MCF 10A (cell line): ENCODE measurements at places on chromosomes 2 and 18. TPM values are rescaled to one million over a fixed set of nuclear protein-coding genes. Genes with fewer than 3 reads are reported as not detected.

SEMA4F gene
- total RNA-seq = 5.2 and 7.0 TPM in 2 replicates

MOGAT1 gene
- not detected in 2 replicates for total RNA-seq

IER3IP1 gene
- total RNA-seq = 14.1 and 14.5 TPM in 2 replicates

DAW1 gene
- total RNA-seq = 0.64 and 1.1 TPM in 2 replicates

PPP4R1 gene
- total RNA-seq = 88.0 and 109 TPM in 2 replicates

RNF152 gene
- total RNA-seq = 1.7 and 2.9 TPM in 2 replicates

DNA sequence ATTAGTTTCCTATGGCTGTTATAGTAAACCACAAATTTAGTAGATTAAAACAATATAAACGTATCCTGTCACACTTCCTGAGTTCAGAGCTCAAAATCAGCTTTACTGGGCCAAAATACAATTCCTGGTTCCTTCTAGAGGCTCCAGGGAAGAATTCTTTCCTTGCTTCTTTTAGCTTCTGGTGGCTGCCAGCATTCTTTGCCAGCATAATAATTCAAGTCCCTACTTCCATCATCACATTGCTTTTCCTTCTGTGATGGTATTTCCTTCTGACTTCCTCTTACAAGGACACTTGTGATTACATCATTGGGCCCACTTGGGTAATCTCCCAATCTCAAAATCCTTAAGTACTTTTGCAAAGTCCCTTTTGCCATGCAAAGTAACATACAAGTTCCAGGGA lies 40.6 kb downstream of the MOB4 start:
- H3K27ac ChIP-seq = peak overlapping the region; percentile 17
- H3K4me1 ChIP-seq = no peaks in the 10 kb centered on the region
- no peak for DNase-seq
- H3K36me3 ChIP-seq = peaks cover 50% of the 10 kb centered on the region

- no peak for DNase-seq
- peaks cover 25% of the 10 kb centered on the region for H3K27me3 ChIP-seq
- H3K36me3 ChIP-seq = peaks cover 6% of the 10 kb centered on the region
- peaks cover 6% of the 10 kb centered on the region for H3K4me1 ChIP-seq
- H3K27ac ChIP-seq = no peak overlapping the region
- H3K4me3 ChIP-seq = no peak overlapping the region
Observed at GRCh38 chr2:16495509-16496208, 170.0 kb downstream of the CYRIA start.

- H3K4me1 ChIP-seq = peaks cover 6% of the 10 kb centered on the region
- no peak for DNase-seq
- H3K36me3 ChIP-seq = no peaks in the 10 kb centered on the region
- H3K27ac ChIP-seq = no peak overlapping the region
- no peak overlapping the region for H3K4me3 ChIP-seq
- no peaks in the 10 kb centered on the region for H3K27me3 ChIP-seq
Observed at GRCh38 chr2:207478572-207478971, 51.2 kb upstream of the CREB1 start.

DNA sequence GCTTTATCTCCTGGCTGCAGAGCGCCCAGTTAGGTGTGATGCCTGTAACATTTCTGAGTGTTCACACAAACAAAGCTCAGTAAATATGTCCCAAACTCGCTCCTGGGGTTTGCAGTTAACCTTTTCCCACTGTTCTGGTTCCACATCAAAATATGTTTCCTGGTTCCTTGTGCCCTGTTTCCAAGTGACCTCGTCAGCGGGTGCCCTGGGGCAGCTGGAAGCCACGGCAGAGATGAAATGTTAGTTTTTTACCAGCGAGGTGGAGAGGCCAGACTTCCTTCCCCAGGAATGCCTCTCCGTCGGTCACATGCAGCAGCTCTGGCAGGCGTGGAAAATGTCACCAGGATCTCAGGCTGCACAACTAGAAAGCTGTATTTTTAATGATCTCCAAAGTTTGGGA lies 18.2 kb downstream of the NFATC1 start:
- no peaks in the 10 kb centered on the region for H3K27me3 ChIP-seq
- H3K36me3 ChIP-seq = peaks cover 6% of the 10 kb centered on the region
- no peak for DNase-seq
- H3K4me1 ChIP-seq = no peaks in the 10 kb centered on the region
- H3K27ac ChIP-seq = no peak overlapping the region

DNA sequence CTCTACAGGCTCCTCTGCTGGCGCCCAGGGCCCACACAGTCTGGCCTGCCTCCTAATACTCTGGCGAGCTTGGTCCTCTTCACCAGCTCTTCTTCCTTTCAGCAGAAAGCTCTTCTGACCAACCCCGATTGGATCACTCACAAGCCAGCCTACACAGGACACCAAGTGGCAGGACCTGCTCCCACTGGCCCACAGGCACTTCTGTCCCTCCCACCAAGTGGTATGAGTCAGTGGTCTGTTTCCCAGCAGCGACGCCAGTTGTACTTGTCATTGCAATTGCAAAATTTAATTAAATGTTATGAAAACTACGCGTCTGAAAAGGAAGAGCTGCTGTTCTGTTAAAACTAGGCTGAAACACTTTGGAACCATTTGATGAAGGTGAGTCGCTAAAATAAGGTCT lies 46.7 kb downstream of the NDUFA10 start:
- peak overlapping the region; percentile 57 for H3K27ac ChIP-seq
- H3K27me3 ChIP-seq = no peaks in the 10 kb centered on the region
- H3K4me1 ChIP-seq = no peaks in the 10 kb centered on the region
- H3K4me3 ChIP-seq = no peak overlapping the region

GRCh38 chr2:58051445-58051844 lies 4.8 kb downstream of the VRK2 start:
- peak overlapping the region; percentile 4 for H3K27ac ChIP-seq
- H3K4me3 ChIP-seq = no peak overlapping the region

DNA sequence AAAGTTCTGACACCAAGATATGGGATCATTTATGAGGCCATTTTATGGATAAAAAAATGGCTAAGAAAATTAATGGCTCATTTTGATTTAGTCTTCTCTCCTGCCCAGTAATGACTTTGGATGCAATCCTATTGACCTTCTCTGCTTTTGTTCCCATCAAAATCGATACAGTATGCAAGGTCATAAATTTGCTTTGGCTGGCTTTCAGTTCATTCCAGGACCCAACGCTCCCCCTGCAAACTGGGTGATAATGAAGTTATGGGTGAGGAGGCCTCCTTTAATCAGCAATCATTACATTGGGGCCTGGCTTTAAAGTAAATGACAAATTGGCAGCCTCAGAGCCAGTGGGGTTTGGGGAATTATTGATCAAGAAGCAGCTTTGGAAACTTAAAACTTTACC lies 351.8 kb upstream of the GYPC start:
- DNase-seq = no peak
- H3K27ac ChIP-seq = no peak overlapping the region
- H3K27me3 ChIP-seq = no peaks in the 10 kb centered on the region
- H3K36me3 ChIP-seq = no peaks in the 10 kb centered on the region

- H3K36me3 ChIP-seq = peaks cover 92% of the 10 kb centered on the region
- no peak overlapping the region for H3K4me3 ChIP-seq
- peaks cover 7% of the 10 kb centered on the region for H3K4me1 ChIP-seq
- no peaks in the 10 kb centered on the region for H3K27me3 ChIP-seq
- DNase-seq = no peak
Observed at GRCh38 chr2:190980630-190981209, 33.3 kb downstream of the STAT1 start.
